Ascending aorta (tissue), 2 donors: ENCODE measurements at places on chromosomes 5 and 9. TPM values are rescaled to one million over a fixed set of nuclear protein-coding genes. Genes with fewer than 3 reads are reported as not detected.

- no peak for DNase-seq
Measured at GRCh38 chr9:70012569-70012968, 31.1 kb upstream of the MAMDC2 start.

GRCh38 chr9:88835038-88835466 lies 156.2 kb upstream of the S1PR3 start:
- DNase-seq: no peak

DNA sequence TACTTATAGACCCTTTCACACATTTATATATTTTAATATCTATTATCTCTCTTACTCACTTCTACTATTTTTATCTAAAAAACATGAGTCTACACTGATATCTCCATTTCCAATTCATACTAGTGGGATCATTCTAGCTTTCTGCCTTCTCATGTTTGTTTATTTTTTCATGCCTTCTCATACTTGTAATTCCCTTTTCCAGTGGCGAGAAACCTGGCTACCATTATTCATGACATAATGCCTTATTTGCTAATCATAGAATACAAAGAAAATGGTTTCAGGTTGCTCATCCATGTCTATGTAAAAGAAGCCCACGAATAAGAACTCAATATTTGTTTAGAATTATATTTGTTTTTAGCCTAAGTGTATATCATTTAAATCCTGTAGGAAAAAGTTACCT lies 232.7 kb upstream of the ACTBL2 start:
- DNase-seq: no peak

- no peak for DNase-seq
Measured at GRCh38 chr5:131789765-131790164, 7.1 kb downstream of the FNIP1 start.

DNA sequence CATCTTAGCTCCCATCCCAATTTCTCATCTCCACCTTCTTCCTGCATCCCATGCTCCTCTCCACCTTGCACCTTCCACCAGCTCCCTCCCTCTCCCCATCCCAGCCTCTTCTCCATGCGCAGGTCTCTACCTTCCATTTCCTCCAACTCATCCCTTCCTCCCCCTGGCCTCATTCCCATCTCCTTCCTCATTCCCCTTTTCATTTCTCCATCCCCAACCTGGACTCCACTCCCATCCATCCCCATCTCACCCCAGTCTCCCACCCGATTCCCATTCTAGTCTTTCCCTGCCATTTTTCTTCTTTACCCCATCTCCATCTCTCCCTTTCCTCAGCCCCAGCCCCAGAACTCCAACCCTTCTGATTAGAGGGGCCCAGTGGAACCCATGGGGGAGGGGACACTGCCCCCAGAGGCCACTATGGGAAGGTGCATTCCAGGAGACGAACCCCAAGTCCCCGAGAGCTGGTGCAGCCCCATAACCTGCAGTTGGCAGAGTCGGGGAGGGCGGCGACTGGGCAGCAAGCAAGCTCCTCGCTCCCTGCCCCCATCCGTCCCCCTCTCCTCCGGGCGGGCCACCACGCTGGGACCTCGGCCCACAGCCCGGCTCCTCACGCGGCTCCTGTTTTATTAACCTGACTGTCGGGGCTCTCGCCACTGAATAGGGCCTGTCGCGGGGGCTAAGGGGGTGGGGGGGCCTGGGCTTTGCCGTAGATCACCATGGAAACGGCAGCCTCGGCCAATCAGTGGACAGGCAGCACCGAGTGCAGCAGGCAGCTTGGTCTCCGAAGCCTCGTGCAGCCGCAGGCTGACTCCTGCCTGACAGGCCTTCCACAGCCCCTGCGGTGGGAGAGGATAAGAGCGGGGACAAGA lies 66.7 kb downstream of the PCDH1 start:
- DNase-seq: no peak

DNA sequence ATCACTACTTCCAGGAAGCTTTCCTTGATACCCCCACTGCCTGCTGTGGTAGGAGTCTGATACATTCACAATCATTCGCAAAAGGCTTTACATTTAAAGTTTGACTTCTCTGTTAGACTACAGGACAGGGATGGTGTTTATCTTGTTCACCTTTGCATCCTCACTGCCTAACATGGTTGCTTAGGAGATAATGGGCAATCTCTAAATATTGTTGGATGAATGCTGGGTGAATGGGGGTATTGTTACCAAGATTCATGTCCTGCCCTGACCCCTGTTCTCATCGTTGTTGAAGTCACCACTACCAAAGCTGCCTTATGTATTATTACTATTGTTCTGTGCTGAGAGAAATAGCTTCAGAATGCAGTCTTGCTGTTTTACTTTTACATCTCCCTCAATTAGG lies 7.7 kb upstream of the TMEFF1 start:
- no peak for DNase-seq

- DNase-seq: no peak
Measured at GRCh38 chr5:179406031-179406961, 61.0 kb upstream of the ADAMTS2 start.

DNA sequence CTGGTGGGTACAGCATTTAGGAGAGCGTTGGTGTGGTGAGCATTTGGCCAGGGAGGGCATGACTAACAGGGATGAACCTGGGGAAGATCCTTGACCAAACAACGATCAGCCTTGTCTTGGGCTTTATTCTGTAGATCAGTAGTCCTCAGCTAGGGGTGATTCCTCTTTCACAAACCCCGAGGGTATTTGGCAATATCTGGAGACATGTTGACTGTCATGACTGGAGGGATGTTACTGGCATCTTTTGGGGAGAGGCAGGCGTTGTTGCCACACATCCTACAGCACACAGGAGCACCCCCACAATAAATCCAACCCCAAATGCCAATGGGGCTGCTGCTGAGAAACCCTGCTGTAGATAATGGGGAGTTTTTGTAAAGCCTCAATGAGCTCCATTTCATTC lies 43.9 kb downstream of the OSTF1 start:
- no peak for DNase-seq

DNA sequence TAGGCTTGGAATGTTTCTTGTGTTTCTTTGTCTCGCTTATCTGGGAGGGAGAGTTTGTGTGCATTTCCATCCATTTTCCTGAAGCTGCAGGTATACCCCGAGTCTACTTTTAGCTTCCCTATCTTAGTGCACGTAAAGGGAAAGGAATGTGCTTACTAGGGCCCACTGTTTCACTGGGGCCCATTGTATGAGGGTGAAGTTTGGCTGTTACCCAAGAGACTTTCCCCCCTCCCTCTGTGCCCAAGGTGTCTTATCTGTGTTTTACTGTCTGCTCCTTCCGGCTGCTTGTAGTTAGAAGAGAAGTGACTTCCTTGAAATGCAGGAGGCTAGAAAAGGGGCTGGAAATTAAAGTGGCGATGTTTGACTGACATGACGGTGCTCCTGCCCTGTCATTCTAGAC lies 12.1 kb upstream of the BTNL3 start:
- DNase-seq: no peak

- no peak for DNase-seq
Measured at GRCh38 chr5:150313921-150314716, 11.4 kb upstream of the ARSI start.

DNA sequence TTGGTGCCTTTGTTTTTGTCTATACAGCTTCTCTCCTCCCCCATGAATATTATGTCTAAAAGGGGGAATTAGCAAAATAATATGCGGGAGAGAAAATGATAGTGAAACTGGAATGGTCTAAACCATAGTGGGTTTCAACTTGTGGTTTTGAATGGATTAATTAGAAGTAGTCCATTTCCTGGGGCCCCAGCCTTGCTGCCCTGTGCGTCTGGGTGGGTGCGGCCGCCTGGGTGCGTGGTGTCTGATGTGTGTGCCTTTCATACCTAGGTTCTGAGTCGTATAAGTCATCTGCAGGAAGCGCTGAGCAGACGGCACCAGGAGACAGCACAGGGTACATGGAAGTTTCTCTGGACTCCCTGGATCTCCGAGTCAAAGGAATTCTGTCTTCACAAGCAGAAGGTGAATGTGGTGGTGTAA lies 120.0 kb upstream of the CACNA1B start:
- no peak for DNase-seq

- no peak for DNase-seq
Measured at GRCh38 chr9:69898714-69899209, 78.1 kb downstream of the CFAP95 start.

- DNase-seq: no peak
Measured at GRCh38 chr5:180620014-180620413, 28.7 kb upstream of the SCGB3A1 start.

DNA sequence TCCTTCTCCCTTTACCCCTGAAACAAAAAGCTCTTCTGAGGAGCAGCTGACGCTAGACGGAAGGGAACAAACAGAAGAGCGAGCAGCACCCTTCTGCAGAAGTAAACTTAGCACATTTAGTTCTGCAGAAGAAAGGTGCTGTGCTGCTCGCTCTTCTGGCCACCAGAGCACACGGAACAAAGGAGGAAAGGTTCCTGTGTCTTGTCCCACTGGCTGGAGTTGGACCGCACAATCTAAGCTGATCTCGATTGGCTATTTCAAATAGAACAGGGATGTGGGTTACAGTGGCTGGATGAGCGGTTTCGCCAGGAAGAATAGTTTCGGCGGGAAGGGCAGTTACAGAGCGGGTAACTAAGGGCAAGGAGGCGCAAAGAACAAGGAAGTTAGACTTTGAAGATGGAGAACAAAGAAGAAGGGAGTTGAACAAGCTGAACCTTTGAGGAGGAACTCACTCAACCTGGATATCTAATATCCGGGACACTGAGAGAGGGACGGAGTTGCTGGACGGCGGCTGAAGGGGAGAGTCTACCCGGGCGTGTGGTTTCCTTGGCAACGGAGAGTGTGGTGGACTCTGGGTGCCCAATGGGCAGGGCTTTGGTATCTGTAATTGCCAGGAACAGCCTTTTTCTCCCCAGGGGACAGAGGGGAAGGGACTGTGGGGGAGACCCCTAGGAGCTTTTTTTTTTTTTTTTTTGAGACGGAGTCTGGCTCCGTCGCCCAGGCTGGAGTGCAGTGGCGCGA lies 7.1 kb downstream of the GTF3C5 start:
- no peak for DNase-seq

DNA sequence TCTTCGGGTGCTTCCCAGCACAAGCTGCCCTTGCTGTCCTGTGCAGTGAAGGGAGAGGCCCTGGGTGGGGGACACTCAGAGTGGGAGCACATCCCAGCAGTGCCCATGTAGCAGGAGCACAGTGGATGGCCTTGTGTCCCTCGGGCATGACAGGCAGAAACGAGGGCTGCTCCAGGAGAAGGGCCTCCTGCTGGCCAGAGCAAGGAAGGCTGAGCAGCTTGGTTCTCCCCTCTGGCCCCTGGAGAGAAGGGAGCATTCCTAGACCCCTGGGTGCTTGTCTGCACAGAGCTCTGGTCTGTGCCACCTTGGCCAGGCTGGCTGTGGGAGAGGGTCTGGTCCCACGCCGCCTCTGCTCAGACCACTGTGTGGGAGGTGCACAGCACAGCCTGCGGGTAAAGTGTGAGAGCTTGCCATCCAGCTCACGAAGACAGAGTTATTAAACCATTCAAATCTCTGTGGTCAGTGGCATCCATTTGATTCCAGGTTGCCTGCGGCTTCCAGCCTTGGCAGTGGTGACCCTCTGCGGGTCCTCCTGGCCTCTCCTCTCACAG lies 18.3 kb downstream of the FBXW5 start:
- DNase-seq: no peak

GRCh38 chr9:80954521-80954920 lies 734.8 kb downstream of the TLE1 start:
- DNase-seq: no peak

DNA sequence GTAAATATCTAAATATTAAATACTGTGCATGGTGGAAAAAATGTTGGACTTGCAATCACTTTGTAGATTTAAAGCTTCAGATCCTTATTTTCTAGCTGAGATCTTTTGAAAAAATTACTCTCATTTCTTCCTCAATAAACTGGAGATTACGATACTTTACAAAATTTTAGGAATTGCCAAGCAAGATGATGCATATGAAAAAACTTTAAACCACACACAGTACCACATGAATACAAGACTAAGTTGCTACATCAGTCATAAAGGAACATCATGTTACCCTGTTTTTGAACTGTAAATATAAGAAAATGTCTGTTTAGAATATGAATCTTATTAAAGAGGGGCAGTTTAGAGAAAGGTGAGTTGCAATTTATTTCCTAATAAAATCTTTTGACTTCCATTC lies 703.6 kb upstream of the NUDT12 start:
- no peak for DNase-seq

GRCh38 chr9:133071484-133072150 lies 9.8 kb downstream of the CEL start:
- no peak for DNase-seq

DNA sequence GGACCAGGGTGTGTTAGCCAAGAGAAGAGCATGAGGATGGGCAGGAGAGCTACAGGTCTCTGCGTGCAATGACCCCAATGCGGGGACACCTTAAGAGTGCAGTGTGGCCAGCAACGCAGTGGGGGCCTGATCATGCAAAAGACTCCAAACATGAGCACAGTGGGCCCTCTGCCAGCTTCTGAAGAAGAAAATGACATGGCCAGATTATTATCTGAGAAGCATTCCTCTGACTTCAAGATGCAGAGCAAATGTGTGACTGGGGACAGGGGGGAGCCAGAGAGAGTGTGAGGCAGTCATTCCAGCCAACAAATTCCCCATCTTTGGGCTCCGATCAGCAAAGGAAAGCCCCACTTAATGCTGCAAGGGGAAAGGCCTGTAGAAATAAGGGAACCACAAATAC lies 229.4 kb downstream of the CDK5RAP2 start:
- no peak for DNase-seq

DNA sequence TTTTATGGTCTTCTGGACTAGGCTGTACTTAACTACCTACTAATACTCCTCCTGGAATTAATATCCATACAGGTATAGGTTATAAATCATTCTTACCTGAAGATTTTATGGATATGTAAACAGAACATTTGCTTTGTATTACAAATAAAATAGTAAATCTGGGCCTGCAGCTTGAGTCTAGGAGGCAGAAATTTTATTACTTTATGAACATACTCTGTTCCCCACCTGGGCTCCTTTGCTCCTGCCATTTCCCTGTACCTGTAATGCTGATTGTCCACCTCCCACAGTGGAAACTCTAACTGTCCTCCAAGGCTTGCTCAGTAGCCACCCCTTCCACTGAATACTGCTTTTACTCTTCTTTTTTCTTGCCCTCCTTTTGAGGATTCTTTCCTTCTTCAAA lies 108.0 kb downstream of the PAM start:
- DNase-seq: no peak

- DNase-seq: no peak
Measured at GRCh38 chr9:122396614-122397148, 25.9 kb downstream of the PTGS1 start.

- no peak for DNase-seq
Measured at GRCh38 chr9:107905308-107906020, 415.9 kb upstream of the KLF4 start.

GRCh38 chr5:159550951-159551350 lies 220.7 kb upstream of the IL12B start:
- no peak for DNase-seq

CATSPER3 gene
- total RNA-seq: not detected

PCDHA9 gene
- not detected for total RNA-seq

PLPP7 gene
- 15.8 TPM for total RNA-seq

DND1 gene
- 3.5 TPM for total RNA-seq

SPARC gene
- total RNA-seq: 935 TPM

SPATA9 gene
- total RNA-seq: not detected

LCP2 gene
- 9.3 TPM for total RNA-seq

UAP1L1 gene
- 17.1 TPM for total RNA-seq

PTRH1 gene
- 5.4 TPM for total RNA-seq

GLRA1 gene
- total RNA-seq: not detected

PCDHB15 gene
- total RNA-seq: 2.9 TPM

OCLN gene
- 0.53 TPM for total RNA-seq

SLC24A2 gene
- total RNA-seq: not detected

CD274 gene
- 23.8 TPM for total RNA-seq
